ENCODE measurements at places on chromosomes 12 and 14.
A peak's percentile ranks its signal among the peaks of the same experiment; 100 is the strongest.

DNA sequence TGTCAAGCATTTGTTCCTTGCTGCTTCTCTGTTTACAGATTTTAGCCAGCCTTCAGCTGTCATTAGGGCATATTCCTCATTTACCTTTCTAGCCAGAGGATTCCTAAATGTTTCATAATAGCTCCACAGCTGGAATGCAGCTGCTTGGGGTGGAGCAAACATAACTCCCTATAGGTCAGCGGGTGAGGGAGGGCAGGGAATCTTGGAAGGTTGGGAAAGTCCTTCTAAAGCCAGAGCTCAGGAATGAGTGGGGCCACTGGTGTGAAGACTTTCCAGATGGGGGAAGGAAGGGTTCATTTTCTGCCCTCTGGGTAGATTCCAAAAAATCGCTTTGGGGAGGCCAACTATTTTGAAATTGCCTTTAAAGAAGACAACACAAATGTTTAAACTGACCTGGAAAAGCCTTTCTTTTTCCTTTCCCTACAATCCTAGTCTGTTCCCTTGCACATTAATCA, 16.3 kb upstream of the IRF2BPL start:
- no peak for DNase-seq

GRCh38 chr12:79997096-79997791, 62.3 kb upstream of the PPP1R12A start:
- no peak for DNase-seq

DNA sequence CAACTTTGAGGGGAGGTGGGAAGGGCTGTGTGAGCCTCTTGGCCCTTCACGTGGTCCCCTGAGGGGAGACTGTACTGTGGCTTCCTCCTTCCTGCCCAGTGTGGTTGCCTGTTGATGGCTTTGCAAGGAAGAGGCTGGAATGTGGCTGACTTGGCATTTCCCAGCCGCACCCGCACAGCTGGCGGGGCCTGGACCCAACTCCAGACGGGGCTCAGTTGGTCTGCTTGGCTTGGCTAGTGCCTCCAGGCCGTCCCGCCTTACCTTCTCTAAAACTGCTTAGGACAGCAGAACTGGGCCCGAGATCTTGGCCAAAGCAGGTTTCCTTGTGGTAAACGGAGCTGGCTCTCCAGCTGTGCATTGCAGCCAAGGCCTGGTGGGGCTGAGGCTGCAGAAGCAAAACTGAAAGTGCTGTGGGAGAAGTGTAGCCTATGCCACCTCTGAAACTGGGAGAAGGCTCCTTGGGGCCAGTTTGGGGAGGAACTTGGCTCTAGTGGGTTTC, 139.5 kb downstream of the SMOC1 start:
- DNase-seq, result peak; percentile 68

GRCh38 chr12:104877103-104877705, 80.9 kb downstream of the SLC41A2 start:
- DNase-seq, result no peak

GRCh38 chr14:25048170-25049016, 1.6 kb downstream of the STXBP6 start:
- DNase-seq, result no peak

DNA sequence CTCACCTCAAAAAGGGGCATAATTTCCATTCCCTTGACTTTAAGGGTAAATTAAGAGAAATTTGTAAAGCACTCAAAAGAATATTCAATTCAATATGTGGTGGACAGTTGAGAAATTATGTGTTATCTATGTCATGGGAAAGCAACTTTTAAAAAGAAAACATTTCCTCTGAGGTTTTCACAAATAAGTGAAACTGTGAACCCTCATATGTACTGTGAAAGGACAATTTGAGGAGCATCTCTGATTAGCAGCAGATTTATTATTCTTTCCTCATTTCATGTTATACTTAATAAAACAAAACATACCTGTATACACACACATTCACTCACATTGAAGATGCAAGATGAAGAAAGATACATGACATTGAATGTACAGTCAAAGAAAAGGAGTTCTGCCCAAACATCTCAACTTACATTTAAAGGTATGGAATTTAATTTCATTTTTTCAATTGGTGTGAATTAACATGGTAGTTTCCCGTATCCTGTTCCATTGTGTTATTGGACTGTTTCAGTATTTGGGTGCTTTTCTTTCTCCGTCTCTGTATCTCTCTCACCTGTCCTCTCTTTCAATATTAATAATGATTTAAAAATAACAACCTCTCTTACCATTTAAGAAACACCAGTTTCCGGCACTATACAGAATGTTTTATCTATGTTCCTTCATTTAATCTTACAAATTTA, at the start of gene KLRF1:
Gene KLRF1 (plus strand): TSS at position 273 of the 680 bp plus-strand sequence. CDS start 64 bp downstream, at position 337.
- no peak for DNase-seq

DNA sequence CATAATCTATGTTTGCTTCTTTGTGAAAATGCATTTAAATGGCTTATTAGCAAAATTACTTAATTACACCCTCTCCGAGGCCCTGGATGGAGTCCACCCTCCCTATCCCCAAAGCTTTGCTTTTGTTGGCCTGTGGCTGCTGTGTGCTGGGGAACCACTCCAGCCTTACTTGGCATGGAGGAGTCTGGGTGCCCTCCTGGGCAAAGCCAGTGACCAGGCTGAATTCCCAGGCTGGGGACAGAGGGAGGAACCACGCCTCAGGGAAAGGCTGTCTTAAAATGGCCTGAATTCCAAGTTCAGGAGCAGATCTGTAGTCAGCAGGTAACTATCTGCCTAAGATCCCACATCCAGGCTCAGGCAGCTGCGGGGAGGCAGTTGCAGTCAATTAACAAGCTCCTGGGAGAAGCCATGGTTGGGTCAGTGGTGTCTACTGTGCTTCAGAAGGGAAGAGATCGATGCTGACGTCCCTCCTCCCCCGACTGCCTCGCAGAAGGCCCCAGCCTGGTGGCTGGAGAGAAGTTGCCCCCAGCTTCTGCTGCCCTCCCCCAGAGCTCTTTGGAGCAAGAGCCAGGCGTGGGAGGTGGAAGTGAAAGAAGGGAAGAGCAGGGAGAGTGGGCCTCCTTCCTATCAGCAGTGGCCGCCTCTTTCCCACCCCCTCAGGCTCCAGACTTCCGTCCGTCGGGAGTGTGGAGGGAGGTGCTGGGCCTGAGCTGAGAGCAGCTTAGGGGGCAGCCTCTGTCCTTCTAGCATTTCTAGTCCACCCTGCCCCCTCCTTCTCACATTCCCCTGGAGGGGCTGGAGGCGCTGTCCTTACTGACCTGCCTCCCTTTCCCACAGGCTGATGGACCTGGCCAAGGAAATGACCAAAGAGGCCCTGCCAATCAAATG, 11.3 kb downstream of the VASH1 start:
- peak; percentile 68 for DNase-seq

DNA sequence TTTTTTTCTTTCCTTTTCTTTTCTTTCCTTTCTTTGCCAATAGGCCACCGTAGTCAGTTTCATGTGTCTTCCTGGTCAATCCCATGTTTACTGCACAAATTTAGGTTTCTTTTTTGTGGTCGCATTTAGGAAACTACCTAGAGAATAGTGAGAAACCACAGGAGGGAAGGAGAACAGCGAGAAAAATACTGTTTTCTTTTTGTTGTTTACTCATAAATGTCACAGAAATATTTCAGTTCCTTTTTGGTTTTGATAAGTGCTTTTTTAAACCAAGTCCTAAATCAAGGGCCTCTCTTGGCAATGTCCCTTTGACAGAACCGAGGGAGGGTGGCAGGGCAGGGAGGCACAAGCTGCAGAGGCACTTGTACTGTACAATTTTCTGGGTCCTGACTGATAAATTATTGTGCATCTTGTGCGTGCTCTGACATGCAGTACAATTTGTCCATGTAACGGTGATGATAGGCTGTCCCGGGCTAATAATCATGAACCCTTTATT, 326.1 kb downstream of the CACNA1C start:
- DNase-seq, result no peak

Data from left forelimb (tissue), 1 donor.